Memory B cell (primary cell): ENCODE measurements at places on chromosomes 1 and 21.

- no peak for DNase-seq
Observed at GRCh38 chr1:41240781-41241353, 1.2 kb downstream of the SCMH1 start.

DNA sequence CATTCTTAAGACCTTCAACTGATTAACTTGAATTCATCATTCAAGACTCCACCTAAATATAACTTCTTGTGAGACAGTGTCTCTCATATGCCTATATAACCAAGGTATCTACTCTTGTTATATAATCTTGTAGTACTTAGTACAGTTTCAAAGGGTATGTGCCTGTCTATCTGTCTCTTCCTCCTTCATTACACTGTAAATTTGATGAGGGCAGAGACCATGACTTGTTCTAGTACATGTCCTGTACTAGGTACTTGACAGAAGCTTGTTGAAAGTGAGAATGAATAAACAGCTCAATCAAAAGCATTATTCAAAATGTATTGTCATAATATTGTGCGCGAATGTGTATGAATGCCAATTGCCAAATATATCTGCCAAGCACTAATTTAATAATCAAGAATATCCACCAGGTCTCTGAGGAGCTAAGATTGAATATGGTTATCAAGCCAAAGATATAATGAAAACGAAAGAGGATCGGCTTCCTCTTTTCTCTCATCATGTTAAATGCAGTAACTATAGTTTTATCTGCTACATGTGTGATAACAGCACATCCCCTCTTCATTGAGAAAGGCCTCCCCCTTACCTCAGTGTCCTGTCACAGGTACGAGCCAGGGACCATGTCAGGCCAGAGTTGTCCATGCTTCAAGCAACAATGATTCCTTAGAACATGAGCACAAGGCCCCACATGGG lies 117.3 kb downstream of the UCHL5 start:
- DNase-seq: no peak

GRCh38 chr21:37534431-37534830 lies 167.9 kb downstream of the DYRK1A start:
- DNase-seq: no peak

GRCh38 chr1:245881767-245882391 lies 625.2 kb downstream of the SMYD3 start:
- DNase-seq: no peak

DNA sequence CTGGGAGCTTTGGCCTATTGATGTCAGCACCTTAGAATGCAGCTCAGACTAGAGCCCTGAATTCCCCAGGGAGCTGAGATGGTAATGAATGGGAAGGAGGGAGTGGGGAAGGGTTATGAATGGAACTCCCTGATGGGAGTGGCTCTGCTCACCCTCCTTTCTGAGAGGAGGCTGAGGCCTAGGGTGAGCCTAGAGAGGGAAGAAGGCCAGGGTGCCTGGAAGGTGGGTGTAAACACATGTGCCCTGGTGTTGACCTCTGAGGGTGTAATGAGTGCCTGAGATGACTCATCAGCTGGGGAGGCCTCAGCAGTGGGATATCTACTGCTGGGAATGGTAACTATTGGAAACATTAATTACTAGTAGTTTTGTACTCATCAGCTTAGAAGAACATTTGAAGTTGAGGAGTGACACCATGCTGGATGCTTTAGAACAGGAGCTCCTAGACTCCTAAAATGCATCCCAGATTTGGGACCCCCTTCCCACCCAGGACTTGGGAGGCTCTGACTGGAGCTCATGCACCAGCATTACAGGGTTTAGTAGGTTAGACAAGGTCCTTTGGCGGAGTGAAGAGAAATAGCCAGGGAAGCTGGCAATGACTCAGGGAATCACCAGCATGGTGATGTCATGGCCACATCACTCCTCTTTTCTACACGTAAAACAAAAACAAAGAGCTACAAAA lies 16.0 kb upstream of the PIGV start:
- no peak for DNase-seq

GRCh38 chr1:8006037-8006963 lies 19.8 kb downstream of the ERRFI1 start:
- no peak for DNase-seq

GRCh38 chr1:206584683-206585082 lies 27.6 kb downstream of the EIF2D start:
- no peak for DNase-seq

DNA sequence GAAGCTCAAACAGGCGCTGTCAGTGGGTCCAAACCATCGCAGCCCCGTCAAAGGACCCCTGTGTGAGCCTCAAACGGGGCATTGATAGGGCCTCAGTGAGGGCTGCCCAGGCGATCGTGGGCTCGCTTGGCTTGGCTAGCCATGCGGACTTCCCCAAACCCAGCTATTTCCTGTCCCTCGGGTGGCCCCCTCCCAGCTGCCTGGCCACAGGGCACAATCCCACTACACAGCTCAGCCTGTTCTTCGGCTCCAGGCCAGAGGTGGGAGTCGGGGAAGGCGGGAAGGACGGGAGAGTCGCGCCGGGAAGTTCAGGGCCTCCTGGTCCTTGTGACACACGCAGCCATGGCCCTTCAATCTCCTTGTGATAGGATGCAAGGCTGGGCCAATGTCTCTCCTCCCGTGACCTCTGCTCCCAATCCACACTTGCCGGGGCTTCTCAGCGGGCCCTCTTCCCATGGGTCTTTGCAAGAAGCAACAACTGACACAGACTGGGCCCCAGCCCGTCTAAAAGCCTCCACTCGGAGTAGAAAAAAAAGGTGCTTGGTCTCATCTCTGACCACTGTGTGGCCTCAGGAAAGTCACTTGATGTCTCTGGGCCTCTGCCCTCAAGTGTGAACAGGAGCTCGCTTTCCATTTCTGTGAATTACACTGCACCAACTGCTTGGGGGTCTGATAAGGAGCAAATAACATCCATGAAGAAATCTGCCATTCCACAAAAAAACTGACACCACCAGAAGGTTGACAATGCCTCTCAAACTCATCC lies 7.1 kb upstream of the MATN1 start:
- no peak for DNase-seq

- DNase-seq: no peak
Observed at GRCh38 chr1:11134251-11134897, 34.7 kb upstream of the EXOSC10 start.

GRCh38 chr1:152440635-152441471 lies 26.8 kb upstream of the CRNN start:
- peak; percentile 65 for DNase-seq

GRCh38 chr21:45410865-45411809 lies 6.2 kb downstream of the COL18A1 start:
- no peak for DNase-seq

- DNase-seq: no peak
Observed at GRCh38 chr21:16642353-16642752, 870.5 kb upstream of the CXADR start.

GRCh38 chr1:59020151-59020997 lies 236.5 kb upstream of the JUN start:
- DNase-seq: peak; percentile 31

- DNase-seq: peak; percentile 15
Observed at GRCh38 chr1:115980998-115981993, 5.0 kb downstream of the SLC22A15 start.

DNA sequence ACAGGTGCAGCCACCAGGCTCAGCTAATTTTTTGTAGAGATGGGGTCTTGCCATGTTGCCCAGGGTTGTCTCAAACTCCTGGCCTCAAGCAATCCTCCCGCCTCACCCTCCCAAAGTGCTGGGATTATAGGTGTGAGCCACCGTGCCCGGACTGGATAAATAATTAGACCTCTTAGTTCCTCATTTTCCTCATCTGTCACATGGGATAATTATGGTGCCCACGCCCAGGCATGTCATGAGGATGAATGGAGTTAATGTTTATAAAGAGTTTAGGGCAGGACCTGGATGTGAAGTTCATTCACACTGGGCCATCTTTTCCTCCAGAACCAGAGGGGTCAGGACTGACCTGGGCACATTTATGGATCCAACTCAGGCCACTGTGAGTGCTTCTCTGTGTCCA lies 23.7 kb downstream of the PADI3 start:
- no peak for DNase-seq

GRCh38 chr1:3064296-3064850 lies 4.6 kb upstream of the PRDM16 start:
- DNase-seq: no peak

GRCh38 chr21:29267666-29268065 lies 31.1 kb upstream of the BACH1 start:
- no peak for DNase-seq

GRCh38 chr1:200036619-200037270 lies 9.2 kb downstream of the NR5A2 start:
- DNase-seq: no peak

DNA sequence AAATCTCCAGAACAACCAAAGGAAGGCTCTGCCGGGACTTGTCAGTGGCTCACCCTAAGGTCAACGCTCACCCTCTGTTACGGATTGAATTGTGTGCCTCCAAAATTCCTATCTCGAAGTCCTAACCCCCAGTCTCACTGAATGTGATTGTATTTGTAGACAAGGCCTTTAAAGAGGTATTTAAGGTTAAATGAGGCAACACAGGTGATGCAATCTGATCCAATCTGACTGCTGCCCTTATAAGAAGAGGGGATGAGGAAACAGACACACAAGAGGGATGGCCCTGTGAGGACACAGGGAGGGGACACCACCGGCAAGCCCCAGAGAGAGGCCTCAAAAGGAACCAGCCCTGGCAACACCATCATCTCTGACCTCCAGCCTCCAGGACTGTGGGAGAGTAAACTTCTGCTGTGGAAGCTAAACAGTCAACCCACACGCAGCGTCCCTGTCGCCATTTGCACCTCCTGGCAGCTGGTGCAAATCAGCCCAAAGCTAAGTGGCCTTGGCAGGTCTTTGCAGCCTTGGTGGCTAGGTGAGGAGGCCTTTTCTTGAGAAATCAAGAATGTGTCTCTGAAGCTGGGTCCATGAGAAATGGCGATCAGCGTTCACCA lies 24.2 kb downstream of the UBASH3A start:
- DNase-seq: no peak

- DNase-seq: no peak
Observed at GRCh38 chr1:207918581-207918980, 7.7 kb upstream of the CD34 start.

- no peak for DNase-seq
Observed at GRCh38 chr1:55064071-55064581, 24.8 kb downstream of the PCSK9 start.

- DNase-seq: no peak
Observed at GRCh38 chr1:236332092-236332758, 50.5 kb upstream of the ERO1B start.

GRCh38 chr1:117567976-117568375 lies 37.9 kb upstream of the TENT5C start:
- no peak for DNase-seq

DNA sequence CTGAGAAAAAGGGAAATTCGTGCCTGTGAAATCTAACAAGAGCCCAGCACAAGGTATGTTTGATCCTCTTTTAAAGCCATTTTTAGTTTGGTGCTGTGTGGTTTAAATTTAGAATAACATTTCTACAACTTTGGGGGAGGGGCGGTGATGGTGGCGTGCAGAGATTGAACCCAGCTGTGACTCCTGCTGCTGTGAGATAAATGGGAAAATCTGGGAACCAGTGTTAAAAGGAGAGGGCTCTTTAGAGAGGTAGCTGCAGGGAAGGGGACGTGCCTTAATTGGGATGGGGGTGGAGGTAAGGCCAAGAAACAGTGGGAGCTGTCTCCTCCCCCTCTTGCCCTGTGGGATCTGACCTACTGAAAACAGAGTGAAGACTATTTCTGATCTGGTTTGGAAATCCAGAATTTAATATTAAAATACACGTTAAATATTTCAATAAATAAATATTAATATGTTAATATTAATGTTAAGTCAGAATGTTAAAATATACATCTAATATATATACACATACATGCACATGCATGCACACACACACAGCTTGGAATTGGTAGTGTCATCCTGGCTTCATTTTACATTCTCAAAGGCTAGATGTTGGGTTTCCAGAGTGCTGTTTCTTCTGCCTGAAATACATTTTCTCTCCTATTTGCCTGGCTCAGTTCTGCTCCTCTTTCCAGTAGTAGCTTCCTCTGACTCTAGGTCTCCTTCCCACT lies 30.1 kb upstream of the DNAJC6 start:
- DNase-seq: no peak

DNA sequence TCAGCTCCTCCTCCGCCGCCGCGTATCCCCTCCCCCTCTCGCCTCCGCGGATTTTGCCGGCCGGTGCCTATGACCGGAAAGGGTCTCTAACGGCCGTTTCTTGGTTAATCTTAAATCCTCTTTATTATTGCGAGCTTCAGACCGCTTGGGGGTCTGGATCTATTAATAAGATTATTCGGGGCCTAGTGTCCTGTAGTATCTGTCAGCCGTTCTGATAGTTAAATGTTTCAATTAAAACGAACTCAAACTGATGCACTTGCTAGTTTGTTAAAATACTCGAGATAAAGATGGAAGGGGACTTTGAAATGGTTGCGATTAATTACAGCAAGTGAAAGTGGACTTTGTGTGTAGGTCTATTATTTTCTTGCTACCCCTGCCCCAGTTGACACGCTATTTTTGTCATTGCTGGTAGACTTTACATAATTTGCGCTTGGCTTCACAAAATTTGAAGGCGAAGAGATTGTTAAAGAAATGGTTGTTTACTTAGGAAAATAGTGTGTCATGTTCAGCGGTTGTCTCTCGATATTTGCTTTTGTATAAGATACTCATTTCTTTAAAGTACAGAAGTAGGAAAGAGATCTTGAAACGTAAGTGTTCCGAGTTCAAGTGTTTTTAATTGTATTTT lies 779 bp downstream of the SON start:
- no peak for DNase-seq

GRCh38 chr1:8456308-8456912 lies 138.5 kb downstream of the SLC45A1 start:
- no peak for DNase-seq

GRCh38 chr1:2785631-2786328 lies 15.7 kb downstream of the TTC34 start:
- DNase-seq: no peak

- DNase-seq: no peak
Observed at GRCh38 chr1:160866001-160866694, 3.5 kb upstream of the CD244 start.
